ENCODE measurements at places on chromosomes 2 and 18.
A peak's percentile ranks its signal among the peaks of the same experiment; 100 is the strongest.

GRCh38 chr2:111662771-111663470 lies 221.1 kb downstream of the ANAPC1 start:
- DNase-seq: no peak

DNA sequence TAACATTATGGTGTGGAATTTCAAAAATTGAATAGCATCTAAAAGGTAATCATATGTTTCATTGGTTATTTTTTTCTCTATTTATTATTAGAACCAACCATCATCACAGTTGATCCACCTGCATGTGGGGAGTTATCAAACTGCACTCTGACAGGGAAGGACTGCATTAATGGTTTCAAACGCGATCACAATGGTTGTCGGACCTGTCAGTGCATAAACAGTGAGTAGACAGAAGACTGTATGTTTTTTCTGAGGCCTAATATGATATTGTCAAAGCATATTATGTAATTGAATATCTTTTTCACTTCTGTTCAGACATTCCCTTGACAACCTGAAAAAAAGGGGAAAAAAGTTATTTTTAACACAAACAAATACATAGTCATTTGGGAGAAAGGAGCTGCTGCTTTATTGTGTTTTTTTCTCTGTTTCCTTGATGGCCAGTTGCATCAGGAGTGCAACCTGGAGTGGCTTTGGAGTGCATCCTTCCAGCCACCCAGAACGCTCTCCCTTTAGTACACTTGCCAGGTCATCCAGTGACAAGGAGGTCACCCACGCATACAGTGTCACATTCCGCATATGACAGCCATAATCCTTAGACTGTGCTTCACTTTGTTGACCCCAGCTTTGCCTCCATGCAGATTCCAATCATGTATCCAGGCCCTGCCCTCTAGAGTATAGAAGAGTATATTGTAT lies 98.7 kb downstream of the FEZ2 start:
- DNase-seq: no peak

- DNase-seq: peak; percentile 69
Measured at GRCh38 chr2:30422444-30423040, 24.5 kb upstream of the LCLAT1 start.

DNA sequence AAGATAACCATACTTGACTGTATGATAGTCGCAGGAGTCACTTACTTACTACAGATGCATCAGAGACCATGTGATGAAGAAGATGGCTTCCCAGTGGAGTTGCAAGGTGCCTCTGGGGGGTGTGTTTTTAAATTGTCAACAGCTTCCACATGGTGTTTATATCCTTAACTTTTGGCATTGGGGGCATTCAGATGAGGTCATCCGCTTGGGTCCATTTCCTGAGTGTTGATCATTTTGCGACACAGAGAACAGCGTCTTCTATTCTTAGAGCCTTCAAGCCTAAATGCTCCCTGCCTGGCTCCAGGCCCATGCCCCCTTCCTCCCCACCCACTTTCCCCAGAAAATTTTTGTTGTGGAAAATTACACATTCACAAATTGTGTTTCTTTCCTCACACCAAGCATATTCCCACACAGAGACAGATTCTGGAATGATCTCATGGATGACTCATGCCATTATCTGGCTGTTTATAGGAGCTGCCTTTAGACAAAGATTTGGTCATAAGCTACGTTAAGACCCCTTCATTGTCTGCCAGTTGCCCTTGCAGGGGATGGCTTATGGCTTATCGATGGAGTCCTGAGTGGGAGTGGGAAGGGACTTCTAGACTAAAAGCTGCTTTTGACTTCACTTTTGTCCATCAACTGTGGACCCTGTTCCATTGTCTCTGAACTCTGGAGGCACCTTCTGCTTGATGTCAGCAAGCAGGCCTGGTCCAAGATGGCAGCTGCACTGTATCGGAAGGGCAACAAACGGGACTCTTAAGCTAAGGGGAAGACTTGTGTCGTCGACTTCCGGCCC lies 91.8 kb downstream of the CABLES1 start:
- no peak for DNase-seq

DNA sequence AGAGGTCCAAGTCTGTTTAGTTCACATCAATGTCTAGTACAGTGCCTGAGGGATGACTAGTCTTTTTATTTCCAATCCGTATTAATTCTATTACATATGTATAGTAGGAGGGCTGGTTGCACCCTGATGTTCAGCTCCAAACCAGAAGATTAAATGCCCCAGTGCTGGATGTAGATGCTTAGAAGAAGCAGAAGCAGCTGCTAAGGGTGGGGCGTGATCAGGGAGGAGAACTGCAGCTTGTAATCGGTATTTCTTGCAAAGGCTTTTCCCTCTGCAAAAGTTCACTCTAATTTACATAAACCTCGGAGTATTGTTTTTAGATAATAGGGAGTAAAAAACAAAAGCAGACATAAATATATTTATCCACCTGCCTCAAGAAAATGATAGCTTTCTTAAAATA lies 145.3 kb upstream of the ITGA4 start:
- no peak for DNase-seq

DNA sequence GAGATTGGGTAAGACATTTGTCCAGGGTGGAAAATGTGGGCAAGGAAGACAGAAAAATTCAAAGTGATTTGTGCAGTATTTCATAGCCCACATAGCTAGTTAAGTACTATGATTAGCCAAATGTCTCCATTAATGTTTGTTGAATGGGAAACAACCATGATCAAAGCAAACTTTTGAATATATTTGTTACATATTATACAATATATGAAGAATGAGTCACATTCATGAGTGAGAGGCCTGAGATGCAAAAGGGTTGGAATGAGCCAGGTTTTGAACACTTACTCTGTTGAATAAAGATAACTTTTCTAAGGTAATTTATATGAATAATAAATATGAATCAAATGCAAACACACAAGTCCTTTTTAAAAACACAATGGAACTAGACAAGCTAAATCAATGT lies 984.5 kb upstream of the CDH2 start:
- DNase-seq: no peak

DNA sequence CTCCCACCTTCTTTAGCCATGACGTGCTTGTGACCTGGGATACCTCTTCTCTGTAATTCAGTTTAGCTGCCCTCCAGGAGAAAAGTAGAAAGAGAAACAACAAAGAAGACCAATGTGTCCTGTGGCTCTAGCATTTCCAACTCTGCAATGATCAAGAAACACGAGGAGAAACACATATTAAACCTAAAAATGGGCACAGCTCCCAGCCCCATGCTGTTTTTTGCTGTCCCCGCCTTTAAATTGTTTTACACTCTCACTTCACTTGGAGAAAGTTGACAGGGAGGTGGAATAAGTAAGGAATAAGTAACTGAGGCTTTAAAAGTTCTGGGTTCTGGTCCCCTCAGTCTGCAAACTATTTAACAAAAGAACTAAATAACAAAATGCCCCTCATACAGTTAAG lies 390.6 kb downstream of the TNS1 start:
- DNase-seq: no peak

GRCh38 chr2:23489471-23490322 lies 104.7 kb downstream of the KLHL29 start:
- DNase-seq: no peak

DNA sequence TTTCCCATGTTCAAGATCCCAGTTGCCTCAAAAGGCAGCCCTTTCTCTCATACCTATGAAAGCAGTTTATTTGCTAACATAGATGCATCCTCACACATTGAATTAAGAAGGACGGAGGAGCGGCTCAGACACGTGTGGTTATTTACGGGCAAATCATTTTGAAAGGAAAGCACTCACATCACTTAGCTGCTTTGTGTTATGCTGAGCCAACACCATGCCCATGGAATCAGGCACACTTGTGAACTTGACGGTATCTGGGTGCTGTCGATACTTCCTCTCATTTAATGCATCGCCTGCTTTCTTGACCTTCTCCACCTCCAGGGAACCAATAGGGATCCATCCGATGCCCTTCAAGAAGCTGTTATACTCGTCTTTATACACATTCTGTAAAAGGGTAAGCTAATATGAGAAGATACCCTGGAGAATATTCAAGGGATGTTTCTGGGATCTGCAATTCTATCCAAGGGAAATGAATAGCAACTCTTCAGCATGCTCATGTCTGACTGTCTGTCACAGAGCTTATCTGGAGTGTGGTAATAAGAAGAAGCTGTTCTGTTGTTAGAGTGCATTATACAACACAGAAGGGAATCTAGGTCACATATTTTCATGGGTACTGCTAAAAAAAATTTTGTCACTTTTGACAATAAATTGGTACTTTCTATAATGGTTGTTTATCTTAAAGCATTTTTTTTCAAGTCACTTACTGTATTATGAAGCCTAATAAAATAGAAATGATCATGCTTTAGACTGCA lies 63.3 kb downstream of the NEB start:
- DNase-seq: no peak

- DNase-seq: no peak
Measured at GRCh38 chr18:47815486-47816270, 114.8 kb downstream of the SMAD2 start.

- DNase-seq: no peak
Measured at GRCh38 chr2:179021258-179021657, 28.7 kb downstream of the CCDC141 start.

GRCh38 chr2:72981536-72981935 lies 64.2 kb downstream of the EMX1 start:
- DNase-seq: no peak

- no peak for DNase-seq
Measured at GRCh38 chr2:55224761-55225261, 7.3 kb downstream of the CLHC1 start.

DNA sequence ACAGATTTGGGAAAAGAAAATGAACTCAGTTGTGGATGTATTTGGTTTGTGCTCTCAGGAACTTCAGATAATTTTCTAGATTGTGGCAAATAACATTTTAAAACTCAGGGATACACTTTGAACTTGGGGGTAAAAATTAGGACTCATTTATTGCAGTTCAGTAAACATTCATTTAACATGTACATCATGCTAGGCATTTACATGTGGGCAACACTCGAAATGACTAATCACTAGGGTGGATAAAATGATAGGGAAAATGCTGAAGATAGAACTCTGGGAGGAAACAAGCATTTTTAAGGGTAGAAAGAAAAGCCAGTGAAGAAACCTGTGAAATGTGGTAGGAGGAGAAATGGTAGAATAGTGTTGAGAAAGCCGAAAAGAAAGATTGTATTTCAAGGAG lies 7.8 kb downstream of the FAM117B start:
- no peak for DNase-seq

DNA sequence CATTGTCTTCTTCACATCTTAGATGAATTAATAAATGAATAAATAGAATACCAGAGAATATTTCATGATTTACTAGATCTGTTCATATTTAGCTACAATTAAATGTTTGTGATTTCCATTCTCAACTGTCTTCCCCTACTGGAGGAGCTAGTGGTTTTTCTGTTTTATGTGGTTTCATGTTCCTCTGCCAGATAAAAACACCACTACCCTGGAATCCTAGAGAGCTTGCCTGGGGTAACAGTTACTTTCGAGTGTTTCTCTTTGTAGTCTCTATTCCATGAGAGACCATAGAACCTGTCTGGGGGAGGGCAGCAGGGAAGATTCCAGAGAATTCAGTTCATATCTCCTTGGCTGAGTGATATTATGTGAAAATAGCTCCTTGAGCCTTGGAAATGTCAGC lies 349.2 kb downstream of the INSIG2 start:
- no peak for DNase-seq

GRCh38 chr2:12044857-12045256 lies 298.4 kb downstream of the LPIN1 start:
- peak; percentile 4 for DNase-seq

DNA sequence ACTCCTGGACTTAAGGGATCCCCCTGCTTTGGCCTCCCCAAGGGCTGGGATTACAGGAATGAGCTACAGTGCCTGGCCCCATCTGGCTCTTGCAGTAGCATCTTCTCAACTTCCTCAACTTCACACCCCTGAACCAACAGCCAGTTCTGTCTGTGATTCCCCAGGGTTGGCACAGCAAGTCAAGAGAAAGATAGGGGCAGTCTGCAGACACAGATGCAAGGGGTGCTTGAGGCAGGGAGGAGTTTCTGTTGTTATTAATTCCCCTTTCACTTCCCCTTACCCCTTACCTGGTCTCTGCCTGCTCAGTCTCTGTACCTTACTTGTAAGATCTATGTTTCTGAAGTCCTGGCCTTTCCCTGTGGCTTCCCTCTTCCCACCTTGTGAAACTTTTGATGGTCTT lies 54.1 kb upstream of the MEX3C start:
- no peak for DNase-seq

GRCh38 chr2:145095641-145096435 lies 575.9 kb upstream of the ZEB2 start:
- no peak for DNase-seq

DNA sequence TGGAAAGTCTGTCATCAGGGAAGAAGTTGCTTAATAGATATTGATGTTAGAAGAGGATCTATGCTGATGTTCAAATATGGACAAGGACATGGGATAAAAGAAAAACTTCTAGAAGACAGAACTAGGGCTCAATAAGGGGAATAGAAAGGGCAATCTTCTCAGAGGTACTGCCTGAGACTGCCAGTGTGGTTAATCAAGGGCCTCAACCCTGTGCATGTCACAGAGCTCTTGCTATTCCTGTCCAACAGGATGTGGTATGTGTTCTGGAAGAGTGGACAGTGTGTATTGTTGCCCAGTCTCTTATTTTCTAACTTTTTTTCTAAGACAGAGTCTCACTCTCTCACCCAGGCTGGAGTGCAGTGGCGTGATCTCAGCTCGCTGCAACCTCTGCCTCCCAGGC lies 27.8 kb upstream of the RNF125 start:
- no peak for DNase-seq

DNA sequence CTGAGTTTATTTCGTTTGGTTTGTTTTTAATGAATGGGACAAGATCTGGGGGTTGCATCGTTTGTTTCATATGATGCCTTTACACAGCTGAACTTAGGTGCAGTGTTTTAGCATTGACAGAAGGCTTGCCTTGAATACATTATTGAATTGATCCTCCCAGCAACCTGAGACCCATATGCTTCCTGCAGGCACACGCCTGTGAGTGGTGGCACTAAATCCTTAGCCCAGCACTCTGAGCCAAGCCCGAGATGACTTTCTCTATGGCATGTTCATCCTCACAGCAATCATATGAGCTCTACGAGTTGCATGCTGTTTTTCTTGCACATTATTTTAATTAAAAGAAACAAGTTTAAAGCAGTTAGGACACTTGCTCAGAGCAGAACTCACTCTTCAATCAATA lies 47.8 kb upstream of the AGAP1 start:
- no peak for DNase-seq

GRCh38 chr2:206213514-206213845 lies 53.8 kb downstream of the EEF1B2 start:
- no peak for DNase-seq

- DNase-seq: peak; percentile 37
Measured at GRCh38 chr2:98637401-98638147, 29.2 kb downstream of the UNC50 start.

DNA sequence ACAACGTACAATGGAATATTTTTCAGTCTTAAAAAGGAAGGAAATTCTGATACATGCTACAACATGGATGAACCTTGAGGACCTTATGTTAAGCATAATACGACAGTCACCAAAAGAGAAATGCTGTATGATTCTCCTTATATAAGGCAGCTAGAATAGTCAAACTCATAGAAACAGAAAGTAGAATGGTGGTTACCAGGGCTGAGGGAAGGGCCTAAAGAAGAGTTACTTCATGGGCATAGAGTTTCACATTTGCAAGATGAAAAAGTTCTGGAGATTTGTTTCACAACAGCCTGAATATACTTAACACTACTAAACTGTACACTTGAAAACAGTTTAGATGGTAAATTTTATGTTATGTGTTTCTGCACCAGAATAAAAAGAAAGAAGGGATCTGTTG lies 113.3 kb downstream of the GALNT1 start:
- no peak for DNase-seq

GRCh38 chr18:74529378-74529777 lies 4.9 kb upstream of the CNDP1 start:
- no peak for DNase-seq
